ENCODE measurements at places on chromosomes 7 and 10. TPM values are rescaled to one million over a fixed set of nuclear protein-coding genes. Genes with fewer than 3 reads are reported as not detected.

SCART1 gene
- 1.0 TPM for total RNA-seq

CDK14 gene
- total RNA-seq: 41.6 TPM

EEPD1 gene
- 9.4 TPM for total RNA-seq

FGFR2 gene
- total RNA-seq: not detected

LBX1 gene
- not detected for total RNA-seq

MTURN gene
- total RNA-seq: 23.1 TPM

TRPV6 gene
- 14.7 TPM for total RNA-seq

PAX2 gene
- not detected for total RNA-seq

DBF4 gene
- total RNA-seq: 47.9 TPM

Data from PC-9 (cell line).